T-helper 1 cell (primary cell): ENCODE measurements at places on chromosomes 2 and 18.

DNA sequence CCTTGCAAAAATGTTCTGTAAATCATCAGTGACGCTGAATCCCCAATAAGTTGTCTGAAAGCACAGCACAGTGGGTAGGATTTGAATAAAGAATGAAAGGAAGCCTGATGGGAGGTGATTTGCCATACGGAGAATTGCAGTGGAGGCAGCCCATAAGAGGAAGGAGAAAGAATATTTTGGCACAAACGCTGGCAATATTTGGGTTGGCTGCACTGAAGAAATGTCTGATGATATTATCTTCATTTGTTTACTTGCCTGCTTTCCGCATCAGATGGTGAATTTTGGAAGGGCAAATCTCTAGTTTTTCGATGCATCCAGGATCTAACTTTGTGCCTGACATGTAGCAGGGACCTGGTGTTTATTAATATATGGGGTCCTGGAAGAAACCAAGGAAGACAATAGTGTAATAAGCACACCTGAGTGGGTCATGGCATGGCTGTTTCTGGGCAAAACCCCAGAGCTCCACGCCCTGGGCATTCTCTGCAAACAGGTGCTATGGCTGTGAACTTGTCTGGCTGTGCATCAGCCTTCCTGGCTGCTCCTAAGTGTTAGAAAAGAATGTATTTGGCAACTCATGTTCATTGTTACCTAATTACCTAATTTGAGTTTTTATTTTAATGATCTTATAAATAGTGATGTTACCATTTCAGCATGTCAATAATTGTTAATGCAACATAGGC, 5.9 kb downstream of the GALR1 start:
- no peak for DNase-seq

DNA sequence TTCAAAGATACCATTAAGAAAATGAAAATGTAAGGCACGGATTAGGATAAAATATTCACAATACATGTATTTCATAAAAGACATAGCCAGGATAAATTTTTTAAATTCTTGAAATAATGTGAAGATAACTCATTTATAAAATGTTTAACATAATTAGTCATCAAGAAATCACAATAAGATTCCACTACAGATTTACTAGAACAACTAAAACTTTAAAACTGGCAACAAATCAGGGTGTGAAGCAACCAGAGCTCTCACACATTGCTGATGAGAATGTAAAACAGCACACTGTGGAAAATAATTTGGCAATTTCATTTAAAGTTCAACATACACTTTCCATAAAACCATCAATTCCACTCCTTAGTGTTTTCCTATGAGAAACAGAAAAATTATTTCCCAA, 89.6 kb upstream of the UBE2E3 start:
- DNase-seq = no peak

- DNase-seq = no peak
These were observed 36.4 kb downstream of the CDC42EP3 start for GRCh38 chr2:37634914-37635503.

- no peak for DNase-seq
These were observed 93.3 kb upstream of the PPP1CB start for GRCh38 chr2:28658369-28658768.

DNA sequence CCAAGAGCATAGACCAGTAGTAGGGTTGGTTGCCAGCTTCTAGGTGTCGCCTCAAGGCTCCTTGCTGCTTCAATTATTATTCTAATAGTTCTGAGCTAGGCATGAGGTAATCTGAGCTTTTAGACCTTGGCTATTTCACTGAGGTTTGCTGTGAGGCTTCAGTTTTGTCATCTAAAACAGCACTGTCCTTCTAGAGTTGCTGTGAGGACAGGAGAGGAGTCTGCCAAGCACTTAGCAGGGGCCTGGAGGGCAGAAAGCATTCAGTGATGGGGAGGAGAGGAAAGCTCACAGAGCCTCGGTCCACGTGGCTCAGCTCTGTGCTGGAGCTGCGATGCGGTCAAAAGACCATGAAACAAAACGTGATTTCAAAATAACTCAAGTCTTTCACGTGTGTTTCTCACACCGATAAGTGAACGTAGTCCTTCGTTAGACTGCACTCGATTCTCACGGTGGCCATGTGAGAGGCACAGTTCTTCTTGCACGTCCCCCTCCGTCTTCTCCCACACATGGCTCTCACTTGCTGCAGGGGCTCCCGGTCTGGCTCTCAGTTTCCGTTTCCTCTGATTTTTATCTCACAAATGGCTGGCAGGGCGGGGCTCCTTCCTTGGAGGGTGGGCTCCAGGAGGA, 113.7 kb downstream of the B3GNT2 start:
- no peak for DNase-seq

DNA sequence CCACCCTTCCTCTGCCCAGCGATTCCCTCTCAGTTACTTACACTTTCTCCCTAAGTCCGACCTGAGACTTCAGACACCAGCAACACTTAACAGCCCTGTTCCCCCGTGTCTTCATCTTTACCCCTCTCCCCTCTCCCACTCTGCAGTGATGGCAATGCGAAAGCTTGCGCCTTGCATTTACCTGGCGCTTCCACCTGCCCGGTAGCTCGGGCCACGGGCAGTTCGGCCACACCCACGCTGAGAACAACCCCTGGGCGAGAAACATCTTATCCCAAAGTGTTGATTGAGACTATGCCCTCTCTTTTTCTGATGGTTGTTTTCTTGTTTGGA, 558 bp downstream of the DNAJC10 start:
- no peak for DNase-seq

DNA sequence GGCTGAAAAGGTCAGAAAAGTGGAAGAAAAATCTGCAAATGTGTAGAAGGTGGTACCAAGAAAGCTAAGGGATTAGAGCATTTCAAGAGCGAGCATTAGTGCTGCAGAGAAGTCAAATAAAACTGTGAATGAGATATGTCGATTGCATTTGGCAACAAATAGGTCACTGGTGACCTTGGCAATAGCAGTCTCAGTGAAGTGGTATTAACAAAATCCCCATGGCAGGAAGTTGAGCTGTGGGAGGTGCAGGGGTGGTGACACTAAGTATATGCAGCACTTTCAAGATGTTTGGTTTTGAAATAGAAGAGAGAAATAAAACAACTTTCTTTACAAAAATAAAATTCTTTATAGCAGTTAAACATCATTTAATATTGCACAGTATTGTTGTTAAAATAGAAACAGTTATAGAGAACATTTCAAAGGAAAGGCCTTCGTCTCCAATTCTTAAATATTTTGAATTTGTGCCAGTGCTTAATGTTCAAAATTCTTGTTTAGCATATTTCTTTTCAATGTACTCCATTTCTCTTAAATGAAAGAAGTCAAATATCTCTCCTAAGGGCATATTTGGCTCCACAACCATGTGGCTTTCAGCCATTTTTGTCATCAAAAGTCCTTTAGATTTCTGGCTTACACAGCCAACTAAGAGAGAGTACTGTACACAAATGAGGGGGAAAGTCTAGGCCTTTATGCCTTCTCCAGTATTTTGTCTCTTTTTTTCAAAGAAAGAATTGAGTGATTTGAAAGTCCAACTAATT, 443.0 kb upstream of the MMADHC start:
- DNase-seq = no peak

- no peak for DNase-seq
These were observed 32.1 kb downstream of the ZFP36L2 start for GRCh38 chr2:43194121-43194869.

DNA sequence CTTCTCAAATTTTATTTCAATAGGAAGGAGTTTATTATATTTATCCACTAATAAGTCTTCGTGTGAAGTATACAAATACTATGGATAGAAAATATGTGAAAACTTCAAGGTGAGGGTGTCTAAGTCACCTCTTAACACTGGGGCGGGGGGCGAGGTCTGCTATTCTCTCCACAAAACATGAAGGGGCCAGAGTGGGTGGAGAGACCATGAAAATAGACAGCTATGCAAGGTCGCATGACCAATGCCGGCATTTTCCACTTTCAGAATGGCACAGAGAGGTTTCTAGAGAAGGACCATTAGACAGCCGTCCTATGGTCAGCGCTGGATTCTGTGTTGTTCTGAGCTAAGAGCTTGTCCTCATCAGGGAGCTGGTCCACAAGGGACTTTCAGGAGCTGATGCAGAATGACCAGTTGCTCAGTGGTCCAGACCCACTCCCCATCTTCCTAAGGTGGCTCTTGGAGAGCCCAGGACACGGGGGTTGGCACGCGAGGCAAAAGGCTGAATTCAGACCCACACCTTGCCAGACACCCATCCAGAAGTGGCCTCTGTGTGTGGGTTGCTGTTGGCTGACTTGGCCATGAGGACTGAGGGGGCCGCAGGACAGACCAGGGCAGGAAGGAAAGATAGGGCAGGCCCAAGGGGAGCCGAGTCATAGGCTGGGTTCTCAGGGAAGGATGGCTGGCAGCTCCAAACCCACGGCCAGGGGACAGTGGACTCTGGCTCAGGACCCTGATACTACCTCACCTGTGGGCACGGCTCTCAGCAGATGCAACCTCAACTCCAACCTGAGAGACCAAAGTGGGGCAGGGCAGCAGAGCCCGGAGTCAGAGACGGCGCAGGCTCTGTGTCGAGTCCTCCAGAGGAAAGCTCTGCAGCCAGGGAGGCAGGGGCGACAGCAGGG, 69.8 kb downstream of the NDUFA10 start:
- no peak for DNase-seq

DNA sequence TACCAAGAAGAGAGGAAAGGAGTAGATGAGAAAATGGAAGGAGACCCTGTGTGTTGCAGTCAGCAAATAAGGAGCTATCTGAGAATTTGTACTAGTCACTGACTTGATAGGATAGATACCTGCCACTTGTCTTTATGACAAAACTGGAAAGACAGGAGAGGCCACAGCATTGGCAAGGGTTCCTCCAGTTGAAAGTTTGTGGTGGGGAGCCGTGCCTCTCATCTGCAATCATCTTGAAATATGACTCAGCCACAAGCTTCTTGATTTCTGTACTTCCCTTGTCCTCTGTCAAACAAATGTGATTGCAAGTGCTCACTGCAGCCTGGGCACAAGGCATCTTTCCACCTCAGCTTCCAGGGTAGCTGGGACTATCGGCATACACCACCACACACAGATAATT, 99.1 kb downstream of the GREB1L start:
- no peak for DNase-seq

DNA sequence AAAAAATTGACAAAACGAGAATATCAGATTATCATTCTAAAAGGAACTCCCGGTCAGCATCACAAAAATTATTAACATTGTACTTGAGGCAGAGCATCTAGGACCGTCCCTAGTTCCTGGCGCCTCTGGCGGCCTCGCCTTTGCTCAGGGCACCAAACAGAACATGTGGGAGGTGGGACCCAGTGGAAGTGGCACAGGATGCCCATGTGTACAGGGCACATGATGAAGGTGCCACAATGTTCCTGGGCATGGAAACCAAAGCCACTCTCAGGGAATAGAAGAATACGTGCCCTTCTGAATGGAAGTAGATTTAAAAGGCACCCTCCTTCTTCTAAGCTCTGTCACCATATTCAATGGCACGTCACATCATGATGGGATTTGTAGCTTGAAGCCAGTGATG, 30.1 kb upstream of the MARCO start:
- no peak for DNase-seq

- DNase-seq = no peak
These were observed 56.1 kb upstream of the POLE4 start for GRCh38 chr2:74902281-74902860.

GRCh38 chr2:219175928-219176817, 552 bp downstream of the CNPPD1 start:
- DNase-seq = peak; percentile 6
